Gastroesophageal sphincter (tissue), 4 donors: ENCODE measurements at places on chromosomes 7 and 10.

- ATAC-seq, result no peak
These were observed 3.1 kb upstream of the MRC1 start for GRCh38 chr10:17805921-17806577.

- ATAC-seq, result peak; percentile 25
These were observed 45.2 kb upstream of the SPOCK2 start for GRCh38 chr10:72133517-72133916.

DNA sequence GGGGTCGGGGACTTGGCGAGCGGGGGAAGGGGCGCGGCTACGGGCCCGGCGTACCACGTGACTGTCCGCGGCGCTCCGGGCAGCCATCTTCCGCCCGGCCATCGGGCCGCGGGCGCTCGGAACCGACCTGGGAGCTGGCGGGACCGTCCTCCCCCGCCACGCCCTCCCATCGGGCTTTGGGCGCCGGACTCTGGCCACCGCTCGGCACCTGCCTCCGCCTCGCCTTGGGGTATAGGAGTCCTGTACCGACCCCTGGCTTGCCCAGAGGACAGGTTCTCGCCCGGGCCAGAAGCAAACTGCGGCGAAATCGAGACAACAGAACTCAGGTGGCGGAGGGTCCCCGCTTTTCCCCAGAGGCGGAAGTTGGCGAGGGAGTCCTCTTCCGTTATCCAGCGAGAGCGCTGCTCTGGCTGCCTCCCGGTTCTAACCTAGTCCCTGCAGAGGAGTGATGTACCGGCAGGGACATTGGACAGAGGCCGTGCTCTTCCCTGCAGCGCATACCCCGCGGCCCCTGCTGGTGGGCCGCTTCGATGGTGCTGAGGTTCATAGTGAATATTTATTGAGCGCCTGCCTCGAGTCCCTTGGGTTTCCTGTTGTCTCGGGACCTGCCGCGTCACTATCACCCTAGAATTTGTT lies 1.2 kb upstream of the SGMS1 start:
- ATAC-seq, result peak; percentile 75

GRCh38 chr10:78527296-78527695 lies 493.6 kb downstream of the RPS24 start:
- no peak for ATAC-seq

GRCh38 chr10:72846238-72846637 lies 47.3 kb upstream of the OIT3 start:
- no peak for ATAC-seq

GRCh38 chr10:34985823-34986222 lies 104.3 kb downstream of the CUL2 start:
- peak; percentile 50 for ATAC-seq

- ATAC-seq, result no peak
These were observed 25.9 kb downstream of the DNAJB12 start for GRCh38 chr10:72328829-72329204.

- no peak for ATAC-seq
These were observed 76.8 kb downstream of the ADK start for GRCh38 chr10:74227697-74228424.

- ATAC-seq, result no peak
These were observed 42.2 kb downstream of the AOAH start for GRCh38 chr7:36682102-36682501.

DNA sequence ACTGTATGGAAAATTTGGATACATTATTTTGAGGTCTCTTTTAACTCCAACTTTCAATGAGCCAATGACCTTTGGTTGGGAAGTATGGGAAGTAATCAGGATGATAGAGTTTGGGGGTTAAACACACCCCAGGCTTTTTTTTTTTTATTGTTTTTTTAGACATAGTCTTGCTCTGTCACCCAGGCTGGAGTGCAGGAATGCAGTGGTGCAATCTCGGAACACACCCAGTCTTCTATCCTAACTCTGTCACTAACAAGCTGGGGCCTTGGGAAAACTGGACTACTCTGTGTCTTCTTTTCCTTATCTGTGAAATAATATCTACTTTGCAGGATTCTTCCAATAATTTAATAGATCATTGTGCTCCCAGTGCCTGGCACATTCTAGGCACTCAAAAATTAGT lies 37.6 kb upstream of the AGBL3 start:
- peak; percentile 57 for ATAC-seq

DNA sequence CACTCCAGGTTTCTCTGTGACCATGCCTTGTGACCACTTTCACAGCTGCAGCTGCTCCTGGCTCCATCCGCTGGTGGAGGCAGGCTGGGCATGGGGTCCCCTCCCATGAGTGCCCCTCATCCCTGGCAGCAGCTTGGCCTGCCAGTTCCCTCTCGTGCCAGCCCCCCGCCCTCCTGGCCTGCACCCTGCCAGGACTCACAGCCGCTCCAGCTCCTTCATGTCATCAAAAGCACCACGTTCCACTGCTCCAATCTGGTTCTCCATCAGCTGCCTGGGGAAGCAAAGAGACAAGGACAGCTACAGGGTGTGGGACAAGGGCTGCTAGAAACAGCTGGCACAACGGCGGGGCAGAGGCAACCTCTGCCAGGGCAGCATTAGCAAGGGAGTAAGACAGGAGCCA lies 22.6 kb downstream of the SLIT1 start:
- no peak for ATAC-seq

GRCh38 chr7:119196183-119196582 lies 971.7 kb downstream of the ANKRD7 start:
- no peak for ATAC-seq

GRCh38 chr10:329361-330099 lies 194.3 kb downstream of the ZMYND11 start:
- ATAC-seq, result peak; percentile 96

DNA sequence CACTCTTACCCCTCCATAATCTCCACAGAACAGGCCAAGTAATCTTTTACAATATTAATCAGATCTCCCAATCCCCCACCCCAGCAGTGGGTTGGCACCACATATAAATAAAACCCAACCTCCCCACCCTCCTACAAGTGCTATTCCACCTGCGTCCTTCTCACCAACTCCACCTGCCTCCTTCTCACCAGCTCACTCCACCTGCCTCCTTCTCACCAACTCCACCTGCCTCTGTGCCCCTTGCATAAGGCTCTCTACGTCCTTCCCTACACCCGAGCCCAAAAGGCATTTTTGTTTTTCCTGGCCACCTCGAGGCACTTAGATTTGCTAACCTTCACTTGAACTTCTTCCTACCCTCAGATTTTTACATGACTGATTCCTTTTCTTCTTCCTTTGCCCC lies 89.7 kb downstream of the ATE1 start:
- no peak for ATAC-seq

GRCh38 chr7:6106140-6106904 lies 75.1 kb downstream of the ANKRD61 start:
- ATAC-seq, result no peak

- ATAC-seq, result no peak
These were observed 101.0 kb upstream of the DNAAF5 start for GRCh38 chr7:625376-625971.

DNA sequence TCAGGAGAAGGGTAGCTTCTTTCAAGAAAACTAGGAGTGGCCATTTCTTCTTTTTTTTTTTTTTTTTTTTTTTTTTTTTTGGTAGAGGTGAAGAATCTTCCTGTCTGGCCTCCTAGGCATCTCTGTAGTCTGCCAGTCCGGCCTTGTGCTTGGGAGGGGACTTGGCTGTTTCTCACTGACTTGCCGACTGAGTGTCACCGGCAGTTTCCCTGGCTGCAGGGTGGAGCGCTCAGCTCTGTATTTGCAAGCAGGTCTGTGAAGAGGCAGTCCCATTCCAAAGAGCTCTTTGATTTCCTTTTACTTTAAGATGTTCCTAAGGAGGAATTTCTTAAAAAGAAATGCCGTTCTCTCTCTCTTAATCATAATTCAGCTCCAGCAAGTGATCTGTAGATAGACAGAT lies 212.6 kb downstream of the ADRA2A start:
- no peak for ATAC-seq

DNA sequence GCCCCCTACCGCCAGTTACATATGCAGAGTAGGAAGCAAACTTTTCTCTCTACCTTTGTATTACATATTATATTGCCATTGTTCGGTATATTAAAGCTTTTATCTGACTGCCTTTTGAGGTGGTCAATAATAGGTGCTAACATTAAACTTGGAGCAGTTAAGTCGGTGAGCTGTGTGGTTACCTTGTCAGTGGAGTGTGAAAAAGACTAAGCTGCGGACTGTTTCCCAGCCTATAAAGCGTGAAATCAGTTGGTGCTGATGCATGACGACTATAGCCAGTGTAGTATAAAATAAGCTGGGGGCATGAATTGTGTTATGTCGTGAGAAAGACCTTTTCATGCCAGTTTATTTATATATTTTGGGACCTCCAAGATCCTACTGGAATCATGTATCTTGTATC lies 33.7 kb downstream of the R3HCC1L start:
- no peak for ATAC-seq

GRCh38 chr10:68272833-68273232 lies 40.9 kb upstream of the ATOH7 start:
- no peak for ATAC-seq

- no peak for ATAC-seq
These were observed 89.1 kb downstream of the CNOT4 start for GRCh38 chr7:135420786-135421185.

GRCh38 chr7:3461923-3462322 lies 160.9 kb downstream of the SDK1 start:
- ATAC-seq, result no peak

DNA sequence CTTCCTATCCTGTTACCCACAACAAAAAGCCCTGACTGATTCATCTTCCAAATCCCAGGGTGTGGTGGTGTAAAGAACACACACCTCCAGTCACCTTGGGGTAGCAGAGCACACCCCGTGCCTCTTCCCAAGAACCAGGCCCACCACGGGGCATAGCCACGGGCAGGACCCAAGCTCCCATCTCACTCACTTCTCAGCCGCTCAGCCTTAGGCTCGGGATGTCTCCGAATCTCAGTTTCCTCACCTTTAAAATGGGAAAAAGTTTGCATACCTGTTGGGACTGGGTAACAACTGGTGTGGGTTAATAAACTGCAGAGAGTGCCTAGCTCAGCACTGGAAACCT lies 139.0 kb downstream of the FGFR2 start:
- ATAC-seq, result no peak
